A673 (cell line): ENCODE measurements at places on chromosomes 1 and 21. TPM values are rescaled to one million over a fixed set of nuclear protein-coding genes. Genes with fewer than 3 reads are reported as not detected.

GRCh38 chr1:172746091-172746949, 87.4 kb downstream of the FASLG start:
- no peaks in the 10 kb centered on the region for H3K27me3 ChIP-seq
- no peaks in the 10 kb centered on the region for H3K4me1 ChIP-seq
- H3K4me3 ChIP-seq: no peak overlapping the region
- no peaks in the 10 kb centered on the region for H3K36me3 ChIP-seq
- no peak for DNase-seq
- H3K27ac ChIP-seq: no peak overlapping the region

- no peak overlapping the region for H3K4me3 ChIP-seq
- peak overlapping the region; percentile 78 for H3K27ac ChIP-seq
- no peak for DNase-seq
- peaks cover 81% of the 10 kb centered on the region for H3K4me1 ChIP-seq
- H3K36me3 ChIP-seq: no peaks in the 10 kb centered on the region
Observed at GRCh38 chr1:38585460-38585859, 274.1 kb downstream of the RRAGC start.

DNA sequence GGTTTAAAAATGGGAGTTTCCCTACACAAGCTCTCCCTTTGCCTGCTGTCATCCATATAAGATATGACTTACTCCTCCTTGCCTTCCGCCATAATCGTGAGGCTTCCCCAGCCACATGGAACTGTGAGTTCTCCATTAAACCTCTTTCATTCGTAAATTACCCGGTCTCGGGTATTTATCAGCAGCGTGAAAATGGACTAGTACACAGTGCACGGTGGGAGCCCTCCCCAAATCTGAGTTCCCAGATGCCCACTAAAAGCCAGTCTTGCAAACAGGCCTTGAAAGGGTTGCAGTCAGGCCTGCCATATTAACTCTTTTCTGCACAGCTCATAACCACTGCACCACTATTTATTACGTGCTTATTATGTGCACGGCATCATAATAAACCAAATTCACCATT, 400.9 kb downstream of the PRDM2 start:
- no peaks in the 10 kb centered on the region for H3K27me3 ChIP-seq
- DNase-seq: no peak
- H3K4me1 ChIP-seq: no peaks in the 10 kb centered on the region
- H3K27ac ChIP-seq: no peak overlapping the region
- no peaks in the 10 kb centered on the region for H3K36me3 ChIP-seq

DNA sequence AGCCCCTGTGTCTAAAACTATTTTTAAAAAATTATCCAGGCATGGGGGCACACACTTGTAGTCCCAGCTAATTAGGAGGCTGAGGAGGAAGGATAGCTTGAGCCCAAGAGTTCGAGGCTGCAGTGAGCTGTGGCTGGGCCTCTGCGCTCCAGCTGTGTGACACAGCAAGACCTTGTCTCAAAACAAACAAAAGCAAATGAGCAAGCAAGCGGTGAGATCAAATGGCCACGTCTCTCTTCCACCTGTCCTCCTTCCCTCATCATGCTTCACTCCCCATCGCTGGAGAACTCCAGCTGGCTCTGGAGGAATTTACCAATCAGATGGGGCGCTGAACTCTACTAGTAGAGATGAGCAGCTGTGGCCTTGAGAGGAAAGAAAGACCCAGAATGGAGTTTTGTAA, 14.0 kb upstream of the REN start:
- H3K27ac ChIP-seq: no peak overlapping the region
- DNase-seq: no peak
- H3K36me3 ChIP-seq: no peaks in the 10 kb centered on the region
- no peak overlapping the region for H3K4me3 ChIP-seq
- H3K4me1 ChIP-seq: no peaks in the 10 kb centered on the region

DNA sequence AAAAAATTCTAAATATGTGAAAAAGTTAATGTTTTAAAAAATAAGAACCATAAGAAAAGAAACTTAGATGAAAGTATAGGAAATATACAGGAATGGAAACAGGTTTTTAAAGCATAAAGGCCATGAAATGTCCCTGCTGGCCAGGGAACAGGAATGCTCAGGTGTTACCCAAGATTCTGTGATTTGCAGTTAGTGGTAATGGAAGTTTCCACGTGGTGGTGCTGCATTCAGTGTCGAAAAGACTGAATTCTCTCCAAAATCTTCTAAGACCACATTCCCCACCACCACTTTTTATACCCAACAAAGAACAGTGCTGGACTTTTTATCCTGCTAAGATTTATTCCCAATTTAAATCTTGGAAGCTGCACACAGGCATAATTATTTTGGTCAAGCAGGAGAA, 126.2 kb downstream of the PRRX1 start:
- H3K4me1 ChIP-seq: no peaks in the 10 kb centered on the region
- DNase-seq: no peak
- H3K4me3 ChIP-seq: no peak overlapping the region
- H3K27me3 ChIP-seq: no peaks in the 10 kb centered on the region

DNA sequence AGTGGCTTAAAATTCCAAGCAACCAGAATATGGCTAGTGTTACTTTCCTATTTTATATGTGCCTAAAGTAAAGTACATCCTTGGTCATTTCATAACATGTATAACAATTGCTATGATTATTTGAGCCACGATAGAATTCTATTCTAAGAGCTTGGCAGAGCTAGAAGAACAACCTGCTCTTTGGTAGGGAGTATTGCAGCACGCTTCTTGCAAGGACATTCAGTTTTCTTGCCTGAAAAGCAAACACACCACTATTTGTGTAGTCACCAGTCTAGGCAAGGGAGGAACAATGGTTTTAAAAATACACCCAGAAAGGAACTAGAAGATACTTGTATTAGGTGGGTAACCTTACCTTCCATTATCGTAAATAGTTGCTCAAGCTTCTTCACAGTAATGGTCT, 51.5 kb downstream of the CNST start:
- no peak overlapping the region for H3K4me3 ChIP-seq
- H3K27me3 ChIP-seq: no peaks in the 10 kb centered on the region
- no peak overlapping the region for H3K27ac ChIP-seq

- H3K27ac ChIP-seq: no peak within 1 kb of the TSS
- H3K27me3 ChIP-seq: peaks cover 53% of the 10 kb centered on the region
- peak; percentile 60 for DNase-seq
- peaks cover 5% of the 10 kb centered on the region for H3K4me1 ChIP-seq
Observed at GRCh38 chr21:29939924-29940275, at the start of gene GRIK1. Gene GRIK1 (minus strand): TSS chr21:29939996.

GRCh38 chr1:202547215-202547614, 163.0 kb downstream of the SYT2 start:
- no peak overlapping the region for H3K27ac ChIP-seq
- H3K36me3 ChIP-seq: no peaks in the 10 kb centered on the region
- H3K4me3 ChIP-seq: no peak overlapping the region
- peaks cover 6% of the 10 kb centered on the region for H3K4me1 ChIP-seq
- no peak for DNase-seq

DNA sequence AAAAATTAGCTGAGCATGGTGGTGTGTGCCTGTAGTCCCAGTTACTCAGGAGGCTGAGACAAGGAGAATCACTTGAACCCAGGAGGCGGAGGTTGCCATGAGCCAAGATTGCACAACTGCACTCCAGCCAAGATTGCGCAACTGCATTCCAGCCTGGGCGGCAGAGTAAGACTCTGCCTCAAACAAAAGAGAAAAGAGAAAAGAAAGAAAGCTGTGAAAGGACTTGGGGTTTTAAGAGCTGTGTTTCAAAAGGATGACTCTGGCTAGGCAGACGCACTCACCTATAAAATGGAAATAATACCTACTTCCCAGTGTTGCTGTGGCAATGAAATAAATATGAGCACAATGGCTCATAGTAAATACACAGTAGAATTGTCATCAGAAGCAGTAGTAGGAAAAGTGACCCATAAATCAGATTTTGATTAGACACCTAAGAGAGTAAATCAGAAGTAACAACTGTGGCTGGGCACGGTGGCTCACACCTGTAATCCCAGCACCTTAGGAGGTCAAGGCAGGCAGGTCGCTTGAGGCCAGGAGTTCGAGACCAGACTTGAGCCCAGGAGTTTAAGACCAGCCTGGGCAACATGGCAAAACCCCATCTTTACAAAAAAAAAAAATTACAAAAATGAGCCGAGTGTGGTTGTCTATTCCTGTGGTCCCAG, 45.9 kb upstream of the PUM1 start:
- peak; percentile 57 for DNase-seq
- H3K4me3 ChIP-seq: no peak overlapping the region
- H3K36me3 ChIP-seq: no peaks in the 10 kb centered on the region
- no peaks in the 10 kb centered on the region for H3K27me3 ChIP-seq
- no peak overlapping the region for H3K27ac ChIP-seq

- no peaks in the 10 kb centered on the region for H3K36me3 ChIP-seq
- peaks cover 16% of the 10 kb centered on the region for H3K4me1 ChIP-seq
- peak; percentile 64 for DNase-seq
Observed at GRCh38 chr1:176206006-176206960, 803 bp downstream of the COP1 start.

DNA sequence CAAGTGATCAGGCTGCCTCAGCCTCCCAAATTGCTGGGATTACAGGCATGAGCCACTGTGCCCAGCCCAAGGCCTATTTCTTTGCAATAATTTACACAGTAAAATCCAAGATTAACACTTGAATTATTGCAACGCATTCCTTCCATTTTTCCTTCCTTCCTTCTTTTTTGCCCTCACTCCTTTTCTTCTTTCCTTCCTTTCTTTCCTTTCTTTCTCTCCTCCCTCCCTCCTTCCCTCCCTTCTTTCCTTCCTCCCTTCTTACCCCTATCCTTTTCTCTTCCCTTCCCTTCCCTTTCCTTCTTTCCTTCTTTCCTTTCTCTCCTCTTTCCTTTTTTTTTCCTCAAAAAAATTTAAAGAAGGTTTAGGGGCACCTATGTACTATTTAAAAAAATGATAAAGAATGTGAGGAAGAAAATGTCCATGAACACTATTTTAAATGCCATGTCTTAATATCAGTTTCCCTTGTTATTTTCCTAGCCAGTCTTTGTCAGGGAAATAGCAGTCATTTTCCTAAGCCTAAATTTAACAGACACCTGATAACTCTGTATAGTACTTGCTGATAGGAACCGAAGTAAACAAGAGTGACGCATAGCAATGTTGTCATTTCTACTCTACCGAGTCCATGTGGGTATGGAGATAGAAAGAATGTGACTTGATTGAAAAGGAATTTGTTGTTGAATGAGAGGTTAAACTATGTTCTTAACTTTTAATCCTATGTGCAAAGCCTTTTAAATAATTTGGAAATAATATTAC, 79.8 kb upstream of the HMCN1 start:
- H3K27ac ChIP-seq: no peak overlapping the region
- H3K36me3 ChIP-seq: no peaks in the 10 kb centered on the region
- no peak for DNase-seq
- no peak overlapping the region for H3K4me3 ChIP-seq
- no peaks in the 10 kb centered on the region for H3K27me3 ChIP-seq

GRCh38 chr1:37239225-37239740, 205.0 kb upstream of the GRIK3 start:
- no peaks in the 10 kb centered on the region for H3K4me1 ChIP-seq
- no peak for DNase-seq
- H3K27me3 ChIP-seq: peaks cover 40% of the 10 kb centered on the region

DNA sequence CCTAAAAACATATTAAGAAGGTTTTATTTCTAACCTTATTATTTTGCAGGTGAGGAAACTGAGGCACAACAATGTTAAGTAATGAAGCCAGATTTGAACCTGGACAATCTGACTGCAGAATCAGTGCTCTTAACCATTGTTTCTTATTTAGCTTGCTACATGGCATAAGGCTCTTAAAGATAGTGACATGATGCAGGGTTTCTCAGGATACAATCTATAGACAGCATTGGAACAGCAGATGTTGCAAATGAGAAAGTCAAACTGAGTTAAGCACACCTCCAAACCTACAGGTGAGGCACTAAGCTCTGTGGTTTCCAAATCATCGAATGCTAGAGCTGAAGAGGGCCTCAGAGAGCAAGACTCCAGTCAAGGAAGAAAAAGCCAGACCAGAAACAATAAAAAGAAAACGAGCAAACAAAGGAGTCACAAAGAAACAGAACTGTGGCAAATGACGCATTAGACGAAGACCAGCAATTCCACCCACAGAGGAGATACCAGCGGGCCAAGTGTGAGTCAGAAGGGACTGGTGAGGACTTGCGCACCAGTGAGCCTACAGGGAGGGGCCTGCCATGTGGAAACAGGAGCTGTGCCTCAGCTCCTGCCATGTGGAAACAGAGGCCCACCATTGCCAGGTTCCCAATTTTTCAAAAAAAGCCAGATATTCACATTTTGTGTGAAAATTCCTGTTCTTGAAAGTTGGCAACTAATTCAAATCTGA, 14.4 kb downstream of the CD58 start:
- peaks cover 5% of the 10 kb centered on the region for H3K4me1 ChIP-seq

GRCh38 chr21:37587635-37588177, 221.1 kb downstream of the DYRK1A start:
- H3K4me1 ChIP-seq: peaks cover 3% of the 10 kb centered on the region
- H3K36me3 ChIP-seq: no peaks in the 10 kb centered on the region
- no peak overlapping the region for H3K27ac ChIP-seq
- DNase-seq: no peak

ILDR2 gene
- not detected in 2 replicates for total RNA-seq

RAB13 gene
- total RNA-seq: 169 and 206 TPM in 2 replicates

TRIM46 gene
- total RNA-seq: 5.1 and 6.2 TPM in 2 replicates

SPRR4 gene
- total RNA-seq: not detected in 2 replicates

PLA2G2D gene
- not detected in 2 replicates for total RNA-seq

NBPF3 gene
- total RNA-seq: 12.9 and 15.3 TPM in 2 replicates

CYP4A11 gene
- not detected in 2 replicates for total RNA-seq

LCE1A gene
- not detected in 2 replicates for total RNA-seq

FCRL2 gene
- total RNA-seq: not detected in 2 replicates

F13B gene
- total RNA-seq: not detected in 2 replicates

KIAA1614 gene
- 0.67 and 0.94 TPM in 2 replicates for total RNA-seq

RCSD1 gene
- not detected in 2 replicates for total RNA-seq

FAM110D gene
- total RNA-seq: 0.64 and 0.85 TPM in 2 replicates
